ENCODE measurements at places on chromosomes 1 and 21. TPM values are rescaled to one million over a fixed set of nuclear protein-coding genes. Genes with fewer than 3 reads are reported as not detected.

The CGN gene
- 2.3 TPM for total RNA-seq

The RIPPLY3 gene
- total RNA-seq: not detected

The MSH4 gene
- 0.28 TPM for total RNA-seq

The ZYG11A gene
- total RNA-seq: not detected

The LRRC71 gene
- total RNA-seq: not detected

The F3 gene
- 73.6 TPM for total RNA-seq

The COL16A1 gene
- total RNA-seq: 183 TPM

The SMPDL3B gene
- total RNA-seq: not detected

The LMOD1 gene
- 638 TPM for total RNA-seq

The EPHA10 gene
- total RNA-seq: not detected

The MPZ gene
- total RNA-seq: 2.8 TPM

The TMPRSS2 gene
- total RNA-seq: 0.78 TPM

The KIF1B gene
- total RNA-seq: 64.3 TPM

The PGLYRP4 gene
- total RNA-seq: not detected

The PADI3 gene
- total RNA-seq: not detected

The EXOC8 gene
- 21.7 TPM for total RNA-seq

The OR2L13 gene
- total RNA-seq: not detected

The RPE65 gene
- total RNA-seq: not detected

The S100A7A gene
- total RNA-seq: not detected

The CRB1 gene
- not detected for total RNA-seq

The STYXL2 gene
- 21.9 TPM for total RNA-seq

The OPRD1 gene
- not detected for total RNA-seq

The NTMT2 gene
- not detected for total RNA-seq

The PALMD gene
- 24.1 TPM for total RNA-seq

The ARTN gene
- 6.1 TPM for total RNA-seq

The PKLR gene
- not detected for total RNA-seq

The SMIM1 gene
- 2.6 TPM for total RNA-seq

The RASSF5 gene
- 22.8 TPM for total RNA-seq

The ALPL gene
- total RNA-seq: 7.8 TPM

The DENND2D gene
- total RNA-seq: 15.8 TPM

The MAPKAPK2 gene
- total RNA-seq: 89.2 TPM

The RUNX1 gene
- total RNA-seq: 64.7 TPM

The DCDC2B gene
- not detected for total RNA-seq

The FCRLB gene
- 0.68 TPM for total RNA-seq

The OR2L5 gene
- total RNA-seq: not detected

The PARS2 gene
- total RNA-seq: 2.8 TPM

The AHCYL1 gene
- 37.4 TPM for total RNA-seq

The OPTC gene
- not detected for total RNA-seq

The GCSAML gene
- total RNA-seq: 1.2 TPM

The EFHD2 gene
- 36.0 TPM for total RNA-seq

The HTR6 gene
- not detected for total RNA-seq

The PLEKHG5 gene
- total RNA-seq: 32.9 TPM

The LCE2A gene
- total RNA-seq: not detected

The SYT14 gene
- not detected for total RNA-seq

The B3GALT5 gene
- total RNA-seq: 0.14 TPM

The PPT1 gene
- 68.5 TPM for total RNA-seq

The PDZK1 gene
- total RNA-seq: 1.3 TPM

The THEMIS2 gene
- 119 TPM for total RNA-seq

The RUNX3 gene
- 6.8 TPM for total RNA-seq

The MAP3K7CL gene
- 41.2 TPM for total RNA-seq

The KRTAP19-1 gene
- total RNA-seq: not detected

The VSIG8 gene
- not detected for total RNA-seq

The GIPC2 gene
- 3.2 TPM for total RNA-seq

The TSACC gene
- not detected for total RNA-seq

The LDLRAD1 gene
- not detected for total RNA-seq

The TMED5 gene
- total RNA-seq: 45.2 TPM

The VAV3 gene
- 6.9 TPM for total RNA-seq
